ENCODE measurements at places on chromosomes 7 and 10. TPM values are rescaled to one million over a fixed set of nuclear protein-coding genes. Genes with fewer than 3 reads are reported as not detected.

Gene ASB10
- total RNA-seq = not detected

Gene ZNF273
- 5.0 TPM for total RNA-seq

Gene LIPJ
- not detected for total RNA-seq

Gene PPP1R17
- not detected for total RNA-seq

Gene FRAT1
- 1.4 TPM for total RNA-seq

Gene PAX4
- total RNA-seq = not detected

Gene POLR2J2
- total RNA-seq = 3.1 TPM

Gene ODAD2
- 0.96 TPM for total RNA-seq

Gene EIF4EBP2
- 74.0 TPM for total RNA-seq

Gene SPDYE9
- not detected for total RNA-seq

Gene GNGT1
- total RNA-seq = not detected

Gene NYAP1
- total RNA-seq = 2.6 TPM

Gene SPDYE8
- not detected for total RNA-seq

Gene ANXA11
- total RNA-seq = 102 TPM

Gene ADARB2
- total RNA-seq = 0.18 TPM

Gene MALRD1
- 0.24 TPM for total RNA-seq

Gene ADAM8
- 1.7 TPM for total RNA-seq

Gene AHR
- total RNA-seq = 40.4 TPM

Gene AOAH
- total RNA-seq = not detected

Gene SFRP5
- 0.14 TPM for total RNA-seq

Gene GSTO2
- 1.9 TPM for total RNA-seq

Gene NRAP
- total RNA-seq = not detected
